NCI-H1436 treated with DMSO at 0.1 percent for 48 hours (cell line): ENCODE measurements at places on chromosomes 6 and 20.
A peak's percentile ranks its signal among the peaks of the same experiment; 100 is the strongest.

- peak; percentile 40 for DNase-seq
Observed at GRCh38 chr6:112180095-112180820, 74.1 kb downstream of the LAMA4 start.

DNA sequence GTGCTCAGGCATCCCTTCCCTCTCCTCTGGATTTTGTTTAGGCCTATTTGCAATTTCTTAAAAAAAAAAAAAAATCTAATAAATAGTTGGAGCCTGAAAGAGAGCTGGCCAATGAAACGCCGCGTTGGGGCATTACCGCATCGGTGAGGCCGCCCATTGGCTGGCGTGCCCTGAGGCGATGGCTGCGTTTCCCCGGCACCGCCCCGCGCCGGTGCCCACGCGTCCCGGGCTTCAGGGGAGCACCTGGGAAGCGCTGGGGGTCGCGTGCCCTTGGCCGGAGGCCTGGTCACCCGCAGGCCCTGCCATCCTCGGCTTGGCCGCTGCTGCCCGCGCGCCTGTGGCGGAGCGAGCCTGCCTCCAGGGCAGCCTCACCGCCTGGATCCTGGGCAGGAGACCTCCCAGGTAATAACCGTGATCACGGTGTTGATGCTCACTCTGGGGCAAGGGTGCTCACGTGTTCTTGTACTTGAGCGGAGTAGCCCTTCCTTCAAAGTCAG is 155.4 kb downstream of the NRN1 start:
- no peak for DNase-seq

GRCh38 chr6:167805349-167806060 is 21.2 kb upstream of the AFDN start:
- DNase-seq, result no peak

DNA sequence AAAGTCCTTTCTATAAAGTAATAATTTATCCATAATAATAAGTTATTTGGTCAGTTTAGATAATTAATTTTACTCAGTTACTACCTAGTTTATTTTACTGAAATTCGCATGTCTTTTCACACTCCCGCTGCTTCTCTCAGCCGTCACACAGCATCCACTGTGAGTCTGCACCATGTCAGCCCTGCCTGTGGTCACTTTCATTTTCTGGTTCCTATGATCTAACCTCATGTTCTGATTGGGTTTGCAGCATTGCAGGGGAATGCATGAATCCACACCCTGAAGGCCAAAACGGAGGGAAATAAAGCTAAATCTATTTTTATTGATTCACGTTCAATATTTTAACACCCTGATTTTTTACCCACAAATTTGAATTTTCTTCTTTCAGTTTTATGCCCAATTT is 47.4 kb downstream of the PDE10A start:
- DNase-seq, result no peak

- DNase-seq, result no peak
Observed at GRCh38 chr6:117206944-117207687, 58.2 kb upstream of the VGLL2 start.

GRCh38 chr20:48609491-48609978 is 218.3 kb downstream of the PREX1 start:
- no peak for DNase-seq

DNA sequence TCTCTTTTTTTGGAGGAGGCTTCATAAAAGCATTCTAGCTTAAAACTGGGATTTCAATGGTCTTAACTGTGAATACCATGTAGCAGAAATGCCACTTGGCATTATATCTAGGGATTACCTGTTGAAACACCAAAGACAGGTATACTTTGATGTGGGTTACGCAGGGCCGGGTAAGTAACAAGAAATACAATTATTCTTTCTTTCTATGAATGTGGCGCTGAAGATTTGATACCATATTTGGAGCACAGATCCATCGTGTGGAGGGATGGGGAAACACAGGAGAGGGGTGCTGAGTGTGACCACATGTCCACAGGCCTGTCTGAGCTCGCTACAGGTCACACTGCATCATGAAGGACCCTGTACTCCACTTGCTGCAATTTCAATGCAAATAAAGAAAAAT is 257.8 kb downstream of the GMPR start:
- no peak for DNase-seq

DNA sequence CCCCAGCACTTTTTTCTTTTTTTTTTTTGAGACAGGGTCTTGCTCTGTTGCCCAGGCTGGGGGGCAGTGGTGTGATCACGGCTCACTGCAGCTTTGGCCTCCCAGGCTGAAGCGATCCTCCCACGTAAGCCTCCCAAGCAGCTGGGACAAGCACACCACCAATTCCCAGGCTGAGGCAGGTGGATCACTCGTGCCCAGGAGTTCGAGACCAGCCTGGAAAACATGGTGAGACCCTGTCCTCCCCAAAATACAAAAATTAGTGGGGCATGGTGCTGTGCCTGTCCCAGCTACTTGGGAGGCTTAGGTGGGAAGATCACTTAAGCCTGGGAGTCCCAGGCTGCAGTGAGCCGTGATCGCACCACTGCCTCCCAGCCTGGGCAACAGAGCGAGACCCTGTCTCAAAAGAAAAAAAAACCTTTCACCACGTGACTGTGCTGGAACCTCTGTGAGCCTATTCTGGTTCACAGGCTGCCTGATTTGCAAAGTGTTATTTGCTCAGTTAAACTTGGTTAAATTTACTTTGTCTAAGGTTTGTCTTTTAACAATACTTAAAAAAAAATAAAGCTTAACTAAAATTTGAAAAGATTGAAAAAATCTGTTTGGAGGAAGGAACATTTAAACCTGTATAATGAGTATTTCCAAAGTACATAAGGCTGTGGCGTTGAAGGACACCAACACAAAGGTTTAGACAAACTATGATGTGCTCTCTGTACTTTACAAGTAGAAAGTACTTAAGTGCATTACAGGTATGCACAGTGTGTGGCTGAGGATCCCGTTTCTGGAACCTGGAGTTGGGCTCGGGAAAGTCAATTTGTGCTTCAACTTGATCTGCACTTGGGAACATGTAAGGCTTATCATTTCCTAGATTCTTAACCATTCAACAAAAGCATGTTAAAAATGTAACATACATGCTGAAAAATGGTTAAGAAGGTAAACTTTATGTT is 55.0 kb downstream of the PPP1R3G start:
- no peak for DNase-seq

DNA sequence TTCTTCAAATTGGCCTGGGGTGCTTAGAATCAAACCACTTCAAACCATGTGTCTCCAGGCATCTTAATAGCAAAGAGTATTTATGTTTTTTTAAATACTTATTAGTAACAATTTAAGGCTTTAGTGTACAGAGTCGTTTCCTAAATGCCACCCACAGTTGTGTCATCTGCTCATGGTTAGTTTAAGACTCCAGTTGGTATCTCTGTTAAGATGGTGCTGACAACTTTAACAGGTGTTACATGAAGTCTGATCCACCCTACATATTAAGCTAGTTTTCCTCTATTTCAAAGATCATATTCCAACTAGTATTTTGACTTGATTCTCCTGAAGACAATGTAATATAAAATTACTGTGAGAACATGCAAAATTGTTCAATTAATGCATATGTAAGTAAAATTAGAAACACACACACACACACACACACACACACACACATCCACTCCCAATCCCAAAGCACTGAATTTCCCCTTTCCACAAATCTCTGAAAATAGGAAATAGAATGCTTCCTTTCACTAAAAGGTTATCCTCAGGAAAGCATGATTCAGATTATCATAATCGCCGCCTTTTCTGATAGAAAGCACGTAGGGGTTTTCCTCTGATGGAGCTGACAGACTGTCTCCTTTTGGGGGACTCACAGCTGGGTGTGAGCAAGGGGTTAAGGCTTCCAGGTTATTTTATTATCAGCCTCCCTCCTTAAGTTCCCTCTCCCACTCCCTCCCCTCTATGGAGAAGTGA is 10.5 kb downstream of the CNKSR3 start:
- DNase-seq, result no peak

DNA sequence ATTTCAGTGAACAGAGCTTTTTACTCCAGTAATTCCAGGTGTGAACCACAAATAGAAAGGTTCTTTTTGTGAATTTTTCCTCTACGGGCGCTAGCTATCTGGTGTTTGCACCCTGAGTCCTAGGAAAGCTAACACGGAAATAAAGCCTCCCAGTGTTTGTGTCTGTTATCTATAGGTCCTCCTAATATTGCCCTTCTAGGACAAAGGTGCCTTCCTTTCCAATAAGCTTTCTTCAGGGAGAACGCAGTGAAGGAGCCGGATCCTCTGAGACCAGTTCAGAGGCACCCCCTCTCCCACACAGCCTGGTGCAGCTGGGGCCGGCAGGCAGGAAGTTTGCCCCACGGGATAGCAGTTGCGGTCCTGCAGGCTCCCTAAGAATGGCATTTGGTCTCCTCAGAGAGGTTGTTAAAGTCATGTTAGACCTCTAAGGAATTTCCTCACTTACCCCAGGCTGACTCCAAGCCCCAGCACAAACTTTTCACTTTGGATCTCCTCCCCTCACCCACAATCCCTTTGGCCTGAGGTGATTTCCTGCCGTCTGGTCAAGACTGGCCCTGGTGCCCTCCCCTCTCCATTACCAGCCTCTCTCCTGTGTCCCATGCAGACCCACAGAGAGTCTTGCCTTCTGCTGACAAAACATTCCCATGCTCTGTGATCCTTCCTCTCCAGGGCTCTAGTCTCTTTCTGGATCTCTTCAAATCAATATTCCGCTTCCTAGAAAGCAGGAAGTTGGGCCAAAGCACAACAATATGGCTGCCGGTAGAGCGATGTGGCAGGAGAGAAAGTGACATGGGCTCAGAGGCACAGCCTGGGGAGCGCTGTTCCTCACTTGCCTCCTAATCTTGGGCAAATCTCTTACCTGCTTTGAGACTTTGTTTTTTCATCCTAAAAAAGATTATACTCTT is 126.0 kb downstream of the MOXD1 start:
- DNase-seq, result no peak

DNA sequence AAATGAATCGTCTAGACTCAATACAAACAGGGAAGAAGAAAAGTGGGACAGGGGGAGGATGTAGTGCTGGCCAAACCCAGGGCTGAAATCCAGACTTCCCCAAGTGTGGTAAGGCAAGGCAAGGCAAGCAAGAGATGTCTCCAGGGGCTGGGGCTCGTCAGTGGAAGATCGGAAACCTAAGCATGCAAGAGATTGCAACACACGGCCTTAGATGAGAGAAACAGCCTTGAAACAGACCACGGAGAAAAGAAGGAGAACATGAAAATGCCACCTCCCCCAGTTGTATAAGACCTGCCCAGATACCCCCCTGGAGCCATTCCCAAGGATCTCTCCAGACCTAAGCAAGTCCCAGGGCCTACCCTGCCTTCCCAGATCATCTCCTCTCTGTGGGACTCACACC is 20.0 kb downstream of the VEGFA start:
- no peak for DNase-seq

DNA sequence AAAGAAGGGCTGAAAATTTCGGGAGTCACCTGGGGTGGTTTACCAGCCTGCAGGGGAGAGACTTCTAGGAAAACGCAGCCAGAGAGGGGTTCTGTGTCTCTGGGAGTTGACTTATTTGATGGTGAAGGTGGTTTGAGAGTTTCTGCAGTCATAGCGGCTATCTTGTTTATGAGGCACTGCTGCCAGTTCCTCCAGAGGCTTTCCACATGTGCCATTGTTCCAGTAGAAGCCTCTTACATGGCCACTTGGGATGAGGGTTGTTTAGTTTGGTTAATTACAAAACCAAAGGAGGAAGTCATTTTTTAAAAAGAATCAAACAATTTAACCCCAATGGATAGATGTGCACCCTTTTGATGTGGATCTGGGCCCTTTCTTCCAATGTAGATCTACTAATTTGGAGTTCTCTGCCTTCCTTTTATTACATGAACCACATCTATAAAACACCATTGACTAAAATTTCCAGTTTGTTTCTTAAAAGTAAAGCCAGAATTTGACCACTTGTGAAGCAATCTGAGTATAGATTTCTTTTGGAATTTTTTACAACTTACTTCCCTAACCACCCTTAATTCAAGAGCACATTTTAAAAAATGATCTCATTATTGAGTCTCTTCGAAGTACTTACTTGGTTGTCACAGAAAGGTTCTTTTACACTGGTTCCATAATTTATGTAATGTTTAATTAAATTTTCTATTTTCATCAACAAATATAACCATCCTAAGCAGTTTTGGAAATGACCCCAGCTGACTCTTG is 97.6 kb downstream of the TCP11 start:
- no peak for DNase-seq

DNA sequence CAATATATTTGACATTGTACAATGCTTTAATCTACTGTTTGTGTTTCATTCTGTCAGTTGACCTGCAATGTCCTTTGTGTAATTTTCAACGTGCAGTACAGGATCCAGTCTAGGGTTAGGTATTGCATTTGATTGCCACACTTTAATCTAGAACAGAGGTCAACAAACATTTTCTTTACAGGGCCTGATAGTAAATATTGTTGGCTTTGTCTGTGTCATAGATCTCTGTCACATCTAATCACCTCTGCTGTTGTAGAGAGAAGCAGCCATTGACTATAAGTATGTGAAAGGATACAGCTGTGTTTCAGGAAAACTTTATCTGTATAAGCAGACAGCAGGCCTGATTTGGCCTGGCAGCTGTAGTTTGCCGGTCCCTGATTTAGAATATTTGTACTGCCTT is 39.3 kb downstream of the ATRN start:
- no peak for DNase-seq

DNA sequence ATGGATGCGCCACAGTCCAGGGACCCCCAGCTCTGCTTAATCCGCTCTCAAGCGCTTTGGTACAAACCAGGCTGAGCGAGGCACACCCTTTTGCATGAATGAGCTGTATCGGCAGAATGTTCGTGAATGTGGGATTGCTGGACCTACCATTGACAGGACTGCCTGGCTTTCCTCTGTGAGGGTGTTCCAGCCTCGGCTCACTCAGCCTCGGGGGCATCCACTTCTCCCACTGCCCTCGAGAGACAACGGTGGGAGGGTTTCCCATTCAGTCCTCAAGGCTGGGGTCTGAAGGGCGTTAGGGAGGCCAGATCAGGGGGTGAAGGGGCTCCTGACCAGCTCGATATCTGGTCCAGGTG is 17.4 kb downstream of the MDFI start:
- no peak for DNase-seq

DNA sequence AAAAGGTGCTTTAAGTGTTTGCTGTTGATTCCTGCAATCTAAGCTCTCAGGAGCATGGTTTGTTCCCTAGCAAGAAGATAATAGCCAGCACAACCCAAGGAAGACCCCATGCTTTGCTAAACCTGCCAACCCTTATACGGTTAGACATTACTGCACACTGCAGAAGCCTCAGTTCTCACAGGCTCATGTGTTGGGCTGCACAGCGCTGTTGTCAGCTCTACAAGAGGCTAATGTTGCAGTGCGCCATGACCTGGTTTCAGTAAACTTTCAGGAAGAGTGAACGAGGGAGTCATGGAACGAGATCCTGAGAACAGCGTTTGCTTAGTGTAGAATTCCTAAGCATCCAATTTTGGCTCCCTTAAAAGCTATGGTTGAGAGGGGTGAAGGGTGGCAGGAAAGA is 218.5 kb downstream of the ARHGAP18 start:
- DNase-seq, result no peak

GRCh38 chr6:156126535-156126934 is 650.6 kb upstream of the ARID1B start:
- DNase-seq, result no peak

DNA sequence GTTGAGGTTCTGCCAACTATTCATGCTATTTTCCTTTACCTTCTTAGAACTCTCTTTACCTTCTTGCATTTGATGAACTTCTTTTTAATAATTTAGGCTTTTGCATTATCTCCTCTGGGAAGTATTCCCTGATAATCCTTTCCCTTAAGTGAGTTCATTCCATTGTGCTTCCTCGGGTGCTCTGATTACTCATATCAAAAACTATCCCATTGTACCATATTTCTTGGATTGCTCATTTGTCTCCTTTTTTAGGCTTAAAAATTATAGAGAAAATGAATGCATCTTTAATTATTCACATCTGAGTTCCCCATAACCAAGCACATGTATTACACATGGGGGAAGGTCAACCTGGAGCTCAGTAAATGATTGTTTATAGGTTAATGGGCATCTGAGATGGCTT is 2.5 kb downstream of the CALHM4 start:
- DNase-seq, result no peak
